Dermis blood vessel endothelial cell (primary cell): ENCODE measurements at places on chromosomes 12 and 14. TPM values are rescaled to one million over a fixed set of nuclear protein-coding genes. Genes with fewer than 3 reads are reported as not detected.

The TRIM9 gene
- total RNA-seq, result not detected in 2 replicates

The RBM23 gene
- 56.3 and 116 TPM in 2 replicates for total RNA-seq

The TCL1B gene
- total RNA-seq, result not detected in 2 replicates

The CFAP73 gene
- total RNA-seq, result not detected in 2 replicates

The ZCCHC8 gene
- total RNA-seq, result 15.0 and 20.1 TPM in 2 replicates

The SERPINA9 gene
- total RNA-seq, result not detected in 2 replicates

The KCNK13 gene
- 0.05 TPM in 1 of 2 replicates, not detected in the other for total RNA-seq

The DPF3 gene
- 1.4 and 2.9 TPM in 2 replicates for total RNA-seq

DNA sequence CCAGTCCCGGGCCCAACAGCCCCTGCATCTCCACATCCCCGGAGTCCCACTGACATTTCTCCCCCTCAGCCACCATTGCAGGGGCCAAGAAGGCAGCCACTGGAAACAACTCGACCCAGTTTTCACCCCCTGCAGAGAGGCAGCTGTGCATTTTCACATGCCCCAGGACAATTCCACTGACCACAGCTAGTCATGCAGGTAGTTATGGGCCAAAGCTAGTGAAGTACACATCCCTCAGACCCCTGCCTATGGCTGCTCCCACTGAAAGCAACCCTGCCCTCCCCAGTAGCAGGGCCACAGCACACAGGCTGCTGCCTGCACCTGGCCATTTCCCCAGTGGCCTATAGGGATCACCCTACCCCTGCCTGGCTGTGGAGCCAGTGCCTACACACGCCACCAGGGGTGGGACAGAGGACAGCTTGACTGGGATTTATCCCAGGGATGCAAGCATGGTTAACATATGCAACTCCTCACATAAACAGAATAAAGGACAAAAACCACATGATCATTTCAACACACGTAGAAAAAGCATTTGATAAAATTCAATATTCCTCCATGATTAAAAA lies 154.0 kb downstream of the NDUFA12 start:
- DNase-seq, result no peak

- DNase-seq, result no peak
Observed at GRCh38 chr14:100568998-100569733, 18.1 kb downstream of the BEGAIN start.

GRCh38 chr14:82385048-82385447 lies 851.4 kb upstream of the SEL1L start:
- DNase-seq, result no peak

DNA sequence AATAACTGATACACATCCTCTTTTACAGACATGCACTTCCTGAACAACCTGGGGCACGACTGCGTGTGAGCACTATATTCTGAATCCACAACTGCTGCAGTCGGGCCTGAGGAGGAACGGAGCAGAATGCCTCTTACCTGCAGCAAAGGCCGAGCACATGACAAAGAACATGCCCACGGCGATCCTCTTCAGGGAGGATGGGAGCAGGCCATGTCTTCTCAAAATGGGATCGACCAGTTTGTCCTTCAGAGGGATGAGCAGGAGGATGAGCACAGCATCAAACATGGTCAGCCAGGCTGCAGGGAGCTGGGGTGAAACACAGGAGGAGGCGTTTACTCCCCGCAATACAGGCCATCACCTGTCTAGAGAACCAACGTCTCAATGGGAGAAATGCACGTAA lies 15.1 kb downstream of the SLC15A4 start:
- no peak for DNase-seq

DNA sequence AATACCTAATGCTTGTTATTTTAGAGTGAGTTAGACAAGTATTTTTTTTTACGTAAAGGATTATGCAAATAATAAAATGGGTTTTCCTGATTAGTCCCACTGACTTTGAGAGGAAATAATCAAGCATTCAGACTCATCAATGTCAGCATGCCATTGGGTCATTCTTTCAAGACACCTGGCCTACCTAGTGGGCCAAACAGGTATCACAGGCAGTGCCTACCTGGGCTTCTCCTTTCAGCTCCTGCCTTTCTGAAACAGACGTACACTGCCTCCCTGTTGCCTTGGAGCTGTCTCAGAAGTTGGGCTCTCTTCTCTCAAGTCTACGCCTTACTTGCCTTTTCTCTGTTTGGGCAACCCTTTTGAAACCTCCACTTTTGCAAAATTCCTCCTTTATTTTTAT lies 545.6 kb downstream of the SNAPC1 start:
- no peak for DNase-seq

DNA sequence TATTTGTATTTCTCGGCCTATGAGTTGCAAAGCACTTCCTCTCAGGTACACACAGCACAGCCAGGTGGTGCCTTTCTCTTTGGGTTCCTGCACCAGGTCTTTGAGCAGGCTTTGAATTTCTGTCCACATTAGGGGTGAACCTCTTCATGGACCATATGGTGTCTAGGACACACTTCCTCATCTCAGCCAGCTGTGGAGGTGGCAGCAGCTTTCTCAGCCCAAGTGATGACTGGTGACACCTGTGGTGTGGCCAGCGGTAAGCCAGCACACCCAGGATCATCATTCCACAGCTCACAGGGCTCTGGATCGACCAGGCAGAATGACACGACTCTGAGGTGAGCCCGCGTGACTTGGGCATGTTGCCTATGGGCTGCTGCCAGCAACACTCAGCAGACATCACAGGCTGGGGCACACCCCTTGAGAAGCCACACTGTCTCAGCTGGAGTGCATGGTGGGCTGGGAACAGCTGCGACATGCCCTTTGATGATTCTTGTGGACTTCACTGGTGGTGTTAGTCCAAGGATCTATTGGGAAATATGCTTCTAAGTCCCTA lies 36.8 kb downstream of the SLC5A8 start:
- DNase-seq, result no peak

- DNase-seq, result no peak
Observed at GRCh38 chr12:84644908-84645307, 267.7 kb downstream of the SLC6A15 start.

DNA sequence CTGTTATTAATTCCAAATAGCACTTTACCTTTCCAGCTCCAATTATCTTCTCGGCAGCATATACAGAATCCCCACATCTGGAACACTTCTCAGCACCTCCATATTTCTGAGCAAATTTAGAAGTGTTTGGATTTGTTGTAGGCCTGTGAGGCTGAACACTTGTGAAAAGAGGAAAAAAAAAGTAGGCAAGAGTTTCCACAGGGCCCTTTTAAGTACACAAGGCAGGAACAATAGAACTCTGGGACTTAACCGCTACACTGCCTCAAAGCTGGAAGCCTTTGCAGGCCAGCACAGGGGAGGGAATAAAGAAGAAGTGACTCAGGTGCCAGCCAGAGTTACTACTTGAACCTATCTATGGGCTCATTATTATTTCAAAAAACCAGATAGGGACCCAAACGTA lies 18.6 kb downstream of the CSRP2 start:
- DNase-seq, result no peak

- DNase-seq, result peak; percentile 72
Observed at GRCh38 chr12:91926848-91927247, 218.8 kb downstream of the BTG1 start.

- no peak for DNase-seq
Observed at GRCh38 chr12:131420867-131421447, 289.9 kb upstream of the SFSWAP start.

GRCh38 chr12:25388183-25388582 lies 137.5 kb upstream of the KRAS start:
- no peak for DNase-seq

GRCh38 chr14:100428727-100429126 lies 105.6 kb downstream of the SLC25A47 start:
- DNase-seq, result peak; percentile 8

- DNase-seq, result no peak
Observed at GRCh38 chr12:108390495-108391203, 51.5 kb upstream of the CMKLR1 start.

- peak; percentile 72 for DNase-seq
Observed at GRCh38 chr12:122072031-122072970, 6.3 kb upstream of the MLXIP start.

- DNase-seq, result no peak
Observed at GRCh38 chr12:20520532-20520931, 152.2 kb downstream of the PDE3A start.

DNA sequence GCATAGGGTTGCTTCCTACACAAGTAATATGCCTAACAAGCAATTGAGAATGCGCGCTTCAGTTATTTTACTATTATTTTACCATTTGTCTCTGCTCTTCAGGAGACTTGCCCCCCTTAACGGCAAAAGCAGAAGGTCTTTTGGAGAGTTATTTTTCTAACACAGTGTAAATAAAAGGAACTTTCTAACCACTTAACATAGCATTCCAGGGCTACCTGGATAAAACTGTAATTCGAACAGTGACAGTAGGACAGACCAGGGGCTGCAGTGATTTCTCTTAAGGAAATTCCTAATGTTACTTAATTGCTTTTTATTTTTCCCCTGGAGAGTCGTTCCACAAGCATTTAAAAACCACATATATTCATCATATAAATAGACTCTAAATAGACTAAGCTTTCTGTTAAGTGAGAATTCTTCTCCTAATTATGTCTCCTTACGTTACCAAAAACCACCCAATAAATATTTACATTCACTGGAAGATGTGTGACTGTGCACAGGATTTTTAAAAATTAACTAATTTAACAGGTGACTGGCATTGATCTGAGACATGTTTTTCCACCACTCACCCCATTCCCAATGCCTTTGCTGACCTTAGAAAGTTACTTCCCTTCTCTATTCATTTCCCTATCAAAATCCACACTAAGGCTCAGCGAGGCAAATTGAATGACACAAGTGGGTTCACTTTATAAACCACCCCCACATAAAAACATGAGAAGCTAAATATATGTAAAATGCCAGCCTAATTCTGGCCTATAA lies 72.4 kb downstream of the RNF34 start:
- DNase-seq, result no peak

GRCh38 chr12:43806737-43807072 lies 588 bp upstream of the TWF1 start:
- no peak for DNase-seq

- DNase-seq, result peak; percentile 65
Observed at GRCh38 chr12:57896434-57897201, 44.7 kb upstream of the ATP23 start.

DNA sequence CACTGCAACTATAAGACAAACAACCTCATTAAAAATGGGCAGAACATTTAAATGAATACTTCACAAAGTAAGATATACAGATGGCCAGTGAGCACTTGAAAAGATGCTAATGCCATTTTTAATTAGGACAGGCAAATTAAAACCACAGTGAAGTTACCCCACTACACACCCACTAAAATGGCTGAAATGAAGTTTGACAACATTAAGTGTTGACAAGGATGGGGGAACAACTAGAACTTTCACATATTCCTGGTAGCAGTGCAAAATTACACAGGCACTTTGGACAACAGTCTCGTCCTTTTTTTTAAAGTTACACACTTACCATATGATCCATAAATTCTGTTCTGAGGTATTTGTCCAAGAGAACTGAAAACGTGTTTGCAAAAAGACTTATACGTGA lies 278.9 kb upstream of the DIO3 start:
- no peak for DNase-seq
